Dermis blood vessel endothelial cell (primary cell): ENCODE measurements at places on chromosomes 6 and 20. TPM values are rescaled to one million over a fixed set of nuclear protein-coding genes. Genes with fewer than 3 reads are reported as not detected.

GRCh38 chr6:133173276-133173675 is 67.9 kb upstream of the EYA4 start:
- no peak for DNase-seq

GRCh38 chr6:104682722-104683643 is 176.7 kb downstream of the HACE1 start:
- peak; percentile 63 for DNase-seq

DNA sequence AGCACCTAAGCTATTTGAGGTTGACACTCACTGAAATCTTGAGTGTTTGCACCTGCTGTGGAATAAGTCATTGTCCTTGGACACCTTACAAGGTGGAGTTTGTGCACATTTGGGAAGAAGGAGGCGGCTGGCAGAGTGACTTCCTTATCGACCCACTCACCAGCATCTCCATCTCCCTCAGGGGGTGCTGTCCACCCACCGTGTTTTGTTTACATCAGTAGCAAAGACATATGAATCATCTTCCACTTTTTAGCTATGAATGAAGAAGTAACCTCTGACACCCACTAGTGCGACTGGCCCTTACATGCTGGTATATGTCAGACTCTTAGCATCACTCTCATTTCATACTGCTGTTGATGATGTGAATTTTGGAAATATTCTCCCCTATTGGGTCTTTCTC is 119.5 kb upstream of the SGK1 start:
- DNase-seq = peak; percentile 53

GRCh38 chr20:48154040-48154765 is 368.9 kb upstream of the SULF2 start:
- DNase-seq = no peak

HFE gene
- total RNA-seq = 2.2 and 6.2 TPM in 2 replicates

DNA sequence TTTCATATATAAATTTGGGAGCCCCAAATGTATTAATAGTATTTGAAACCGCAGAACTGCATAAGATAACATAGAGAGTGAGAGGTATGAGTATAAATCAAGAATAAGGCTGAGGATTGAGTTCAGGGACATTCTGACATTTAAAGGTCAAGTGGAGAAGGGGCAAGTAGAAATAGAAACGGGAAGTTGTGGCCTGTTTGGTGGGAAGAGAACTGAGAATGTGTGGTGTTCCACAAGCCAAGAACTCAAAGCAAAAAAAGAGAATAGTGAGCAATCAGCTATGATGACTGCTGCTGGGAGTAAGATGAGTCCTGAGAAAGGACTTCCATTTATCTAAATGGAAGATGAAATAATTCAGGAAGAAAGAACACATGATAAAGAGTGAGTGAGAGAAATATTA is 418.4 kb downstream of the CD109 start:
- no peak for DNase-seq

DNA sequence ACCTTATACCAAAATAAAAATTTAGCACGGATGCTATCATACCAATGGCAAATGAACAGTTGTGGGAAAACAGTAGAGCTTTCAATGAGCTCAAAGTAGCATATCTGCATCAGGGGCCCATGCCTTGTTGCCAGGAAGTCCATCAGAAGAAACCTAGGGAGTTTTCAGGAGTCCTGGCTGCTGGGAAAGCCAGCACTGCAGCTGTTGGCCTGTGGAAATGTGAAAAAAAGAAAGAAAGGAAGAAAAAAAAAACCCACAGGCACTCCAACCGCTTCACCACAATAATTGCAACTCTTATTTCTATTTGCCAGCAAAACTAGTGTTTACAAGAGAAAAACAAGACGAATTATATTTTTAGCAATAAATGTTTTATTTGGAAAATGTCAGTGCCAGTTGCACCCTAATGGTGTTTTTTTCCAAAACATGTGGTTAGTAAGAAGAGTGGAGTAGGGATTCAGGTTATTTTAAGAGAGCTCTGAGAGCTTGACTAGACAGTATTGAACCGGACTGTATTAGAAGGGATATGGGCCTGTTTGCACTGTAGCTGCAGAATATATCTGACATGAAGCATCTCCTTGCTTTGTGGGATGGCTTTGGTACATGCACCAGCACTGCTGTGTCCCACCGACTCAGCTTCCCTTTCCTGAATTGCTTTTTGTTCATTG is 137.3 kb downstream of the CCDC170 start:
- no peak for DNase-seq

DNA sequence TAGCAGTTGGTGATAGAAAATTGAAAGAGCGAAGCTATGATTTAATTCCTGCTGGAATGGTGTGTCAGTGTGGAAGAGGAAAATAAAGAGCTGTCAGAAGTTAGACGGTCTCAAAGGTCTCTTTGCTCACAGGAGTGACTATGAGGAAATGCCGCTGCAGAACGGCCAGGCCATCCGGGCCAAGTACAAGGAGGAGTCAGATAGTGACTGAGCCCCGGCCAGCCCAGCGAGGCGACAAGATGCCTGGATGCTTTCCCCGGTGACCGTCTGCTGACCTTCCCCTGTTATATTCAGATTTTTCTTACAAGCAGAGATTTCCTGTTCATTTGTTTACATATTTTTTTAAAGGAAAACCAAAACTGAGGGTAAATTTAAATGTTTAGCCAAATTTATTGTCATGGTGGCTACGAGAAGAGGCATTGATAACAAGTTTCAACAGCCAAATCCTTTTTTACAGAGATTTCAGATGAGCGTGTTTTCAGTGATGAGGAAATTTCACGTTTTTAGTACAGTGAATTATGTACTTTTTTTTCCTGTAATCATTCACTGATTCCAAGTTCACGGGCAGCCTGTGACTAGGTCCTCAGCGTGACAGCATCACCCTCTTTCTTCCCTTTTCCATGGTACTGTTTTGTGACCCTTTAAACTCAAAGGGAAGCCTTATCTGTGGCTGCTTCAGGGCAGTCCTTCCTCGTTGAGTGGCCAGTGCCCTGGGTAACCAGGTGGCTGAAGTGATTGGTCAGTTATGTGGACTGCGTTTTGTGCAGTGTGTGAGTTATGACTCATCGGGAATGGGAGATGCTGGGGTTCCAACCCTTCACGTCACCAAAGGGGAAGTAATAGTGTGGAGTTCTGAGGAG is 12.6 kb downstream of the DYNLT1 start:
- peak; percentile 92 for DNase-seq

DNA sequence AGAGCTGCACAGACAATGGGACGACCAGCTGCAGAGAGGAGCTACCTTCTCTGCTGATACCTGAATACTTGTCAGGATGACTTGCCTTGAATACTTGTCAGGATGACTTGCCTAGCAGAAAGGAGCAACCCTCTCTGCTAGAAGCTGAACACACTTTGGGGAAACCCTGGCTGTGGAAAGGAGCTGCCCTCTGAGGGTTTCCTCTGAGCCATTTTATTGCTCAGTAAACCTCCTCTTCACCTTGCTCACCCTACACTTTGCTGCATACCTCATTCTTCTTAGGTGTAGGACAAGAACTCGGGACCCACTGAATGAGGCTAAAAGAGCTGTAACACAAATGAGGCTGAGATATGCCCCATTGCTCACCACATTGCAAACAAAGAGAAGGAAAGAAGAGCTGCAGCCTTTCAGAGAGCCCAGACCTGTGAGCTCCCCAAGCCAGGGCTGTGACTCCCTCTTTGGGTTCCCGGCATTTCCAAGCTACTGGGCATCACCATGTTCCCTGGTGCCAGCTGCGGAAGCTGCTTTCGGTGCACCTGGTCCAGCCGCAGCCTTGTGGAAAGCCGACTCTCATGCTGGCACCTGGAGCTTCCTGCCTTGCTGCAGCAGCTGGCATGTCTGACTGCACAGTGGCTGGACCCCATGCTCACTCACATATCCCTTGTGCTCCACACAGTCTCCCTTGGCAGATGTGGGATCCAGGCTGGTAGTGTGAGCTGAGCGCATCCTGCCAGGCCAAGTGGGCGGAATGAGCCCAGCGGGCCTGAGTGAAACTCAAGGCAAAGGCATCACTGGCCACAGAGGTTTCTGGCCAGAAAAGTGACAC is 106.7 kb upstream of the AHI1 start:
- DNase-seq = no peak

GRCh38 chr6:111846492-111847409 is 26.5 kb downstream of the FYN start:
- no peak for DNase-seq

USP49 gene
- total RNA-seq = 2.9 and 3.1 TPM in 2 replicates

DNA sequence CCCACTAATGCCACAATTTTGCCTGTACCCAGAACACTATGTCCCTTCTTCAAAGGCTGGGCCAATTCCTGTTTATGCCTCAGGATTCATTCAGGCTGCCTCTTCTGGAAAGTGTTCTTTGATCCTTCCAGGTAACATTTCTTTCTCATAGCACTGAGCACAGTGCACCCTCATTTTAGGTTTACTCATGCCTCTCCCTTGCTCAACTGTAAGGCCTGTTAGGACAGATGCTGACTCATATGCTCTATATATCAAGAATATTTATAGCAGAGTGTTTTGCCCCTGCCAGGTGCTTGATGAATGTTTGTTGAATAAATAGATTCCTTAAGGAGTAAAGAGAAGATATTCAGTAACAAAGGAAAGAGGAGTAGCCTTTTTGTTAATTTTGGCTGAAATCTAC is 263.9 kb downstream of the PHF3 start:
- no peak for DNase-seq

DEFB118 gene
- total RNA-seq = not detected in 2 replicates

DNA sequence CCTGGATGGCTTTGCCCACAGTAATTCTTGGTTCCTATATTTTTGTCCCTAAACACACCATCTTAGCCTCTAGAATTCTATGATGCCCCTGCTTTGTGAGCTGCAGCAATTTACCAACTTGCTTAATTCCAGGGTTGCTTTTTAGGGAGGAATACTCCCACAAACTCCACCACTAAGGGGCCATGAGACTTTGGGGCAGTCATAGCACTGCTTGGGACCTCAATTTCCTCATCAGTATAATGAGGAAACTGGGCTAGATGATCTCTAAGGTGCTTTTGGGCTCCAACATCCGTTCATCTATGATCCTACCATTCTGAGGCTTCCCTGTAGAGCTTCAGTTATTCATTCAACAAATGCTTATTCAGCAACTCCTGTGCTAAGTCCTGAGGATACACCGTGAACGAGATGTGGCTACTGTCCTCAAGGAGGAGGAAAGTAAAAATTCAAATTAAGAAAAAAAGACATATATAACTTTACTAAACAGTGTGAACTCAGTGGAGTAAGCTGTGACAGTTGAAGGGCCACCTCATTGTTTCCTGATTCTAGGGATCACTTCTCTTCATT is 75.3 kb downstream of the PRDM1 start:
- no peak for DNase-seq

DNA sequence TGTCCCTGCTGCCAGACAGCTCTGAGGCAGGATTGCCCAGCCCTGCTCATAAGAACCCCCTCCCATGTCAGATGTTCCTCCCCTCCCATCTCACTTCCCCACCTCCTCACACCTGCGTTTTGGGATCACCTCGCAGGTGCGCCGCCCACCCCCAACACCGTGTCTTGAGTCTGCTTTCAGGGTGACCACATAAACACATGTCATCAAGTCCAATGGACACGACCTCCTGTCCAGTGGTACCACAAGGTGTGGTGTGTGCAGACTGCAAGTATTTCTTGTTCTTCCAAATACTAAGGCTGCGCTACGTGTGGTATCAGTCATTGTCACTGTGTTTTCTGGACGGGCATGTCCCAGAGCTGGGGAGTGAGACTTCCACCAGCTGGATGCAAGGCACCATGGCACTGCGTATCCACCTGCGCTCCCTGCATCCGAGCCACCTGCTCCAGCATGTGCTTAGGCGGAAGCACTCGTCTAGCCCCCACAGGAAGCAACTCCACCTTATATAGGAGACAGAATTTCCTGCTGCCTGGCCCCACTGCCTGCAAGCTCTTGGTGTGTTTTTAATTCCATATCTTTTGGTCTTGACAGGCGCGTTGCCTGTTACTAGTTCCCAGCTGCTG is 119.7 kb upstream of the NXT1 start:
- peak; percentile 37 for DNase-seq

GRCh38 chr6:169839898-169840631 is 88.6 kb downstream of the ERMARD start:
- DNase-seq = no peak

GRCh38 chr6:9224539-9224938 is 789.2 kb upstream of the SLC35B3 start:
- no peak for DNase-seq

- no peak for DNase-seq
These were observed 8.2 kb downstream of the ADISSP start for GRCh38 chr20:3759316-3759823.

GRCh38 chr6:34360556-34360955 is 31.9 kb downstream of the NUDT3 start:
- no peak for DNase-seq

DNA sequence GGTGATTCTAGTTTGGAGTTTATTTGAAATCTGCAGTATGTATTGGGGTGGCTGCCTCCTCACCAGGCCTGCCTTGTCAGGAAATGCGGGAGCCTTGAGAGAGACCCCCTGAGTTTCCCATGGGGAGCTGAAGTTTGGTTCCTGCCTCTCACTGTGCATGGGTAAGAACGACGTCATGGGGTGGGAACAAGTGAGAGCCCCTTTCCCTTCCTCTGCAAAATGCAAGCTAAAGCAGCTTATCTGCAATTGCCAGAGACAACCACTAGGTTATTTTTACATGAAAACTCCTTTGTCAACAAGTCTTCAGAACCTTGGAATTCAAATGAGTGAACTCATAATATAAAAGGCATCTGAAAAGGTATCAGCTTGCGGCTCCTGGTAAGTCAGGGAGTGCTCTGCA is 58.4 kb downstream of the TMEM170B start:
- DNase-seq = no peak

- DNase-seq = no peak
These were observed 757 bp upstream of the SAMD3 start for GRCh38 chr6:130223508-130223907.
